Fibroblast of lung (primary cell): ENCODE measurements at places on chromosomes 1 and 21. TPM values are rescaled to one million over a fixed set of nuclear protein-coding genes. Genes with fewer than 3 reads are reported as not detected.

The COL8A2 gene
- 2.9 and 5.2 TPM in 2 replicates for polyA plus RNA-seq

The ATP6V1G3 gene
- polyA plus RNA-seq = 0.12 TPM in 1 of 2 replicates, not detected in the other

The NR5A2 gene
- polyA plus RNA-seq = 0.01 TPM in 1 of 2 replicates, not detected in the other

The KCNC4 gene
- 0.76 and 1.6 TPM in 2 replicates for polyA plus RNA-seq

DNA sequence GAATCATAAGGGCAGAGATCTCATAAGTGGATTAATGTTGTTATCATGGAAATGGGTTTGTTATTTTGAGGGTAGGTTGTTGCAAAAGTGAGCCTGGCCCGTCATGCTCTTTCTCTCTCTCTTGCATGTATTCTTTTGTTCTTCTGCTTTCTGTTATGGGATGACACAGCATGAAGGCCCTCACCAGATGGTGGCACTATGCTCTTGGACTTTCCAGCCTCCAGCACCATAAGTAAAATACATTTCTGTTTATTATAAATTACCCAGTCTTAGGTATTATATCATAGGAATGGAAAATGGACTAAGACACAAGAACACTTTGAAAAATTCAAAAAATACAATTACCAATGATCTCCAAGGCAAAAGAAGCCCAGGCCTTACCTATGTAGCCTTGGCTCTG, 676.1 kb downstream of the PTPRU start:
- peak; percentile 53 for DNase-seq

GRCh38 chr1:9315411-9316079, 22.9 kb downstream of the SPSB1 start:
- peak; percentile 78 for DNase-seq

DNA sequence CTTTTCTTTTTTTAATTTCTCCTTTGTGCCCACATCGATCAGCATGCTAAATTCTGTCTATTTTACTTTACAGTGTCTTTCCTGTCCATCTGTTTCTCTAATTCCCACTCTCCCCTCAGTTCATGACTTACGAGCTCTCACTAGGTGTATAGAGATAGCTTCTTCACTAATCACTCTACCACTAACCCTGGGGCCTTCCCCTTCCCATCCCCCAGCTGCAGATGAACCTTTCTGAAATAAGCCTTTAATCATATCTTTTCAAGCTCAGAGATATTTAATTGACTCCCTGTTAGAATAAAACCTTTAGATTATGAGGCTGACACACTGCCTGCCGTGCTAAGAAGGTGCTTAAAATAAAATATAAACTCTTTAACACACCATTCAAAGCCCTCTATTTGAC, 66.3 kb upstream of the BMP8A start:
- no peak for DNase-seq

The DNASE2B gene
- polyA plus RNA-seq = not detected in 2 replicates

The TNFSF4 gene
- polyA plus RNA-seq = 2.0 and 20.9 TPM in 2 replicates

The RIMKLA gene
- 0.05 TPM in 1 of 2 replicates, not detected in the other for polyA plus RNA-seq

The LCE6A gene
- not detected in 2 replicates for polyA plus RNA-seq

- no peak for DNase-seq
Observed at GRCh38 chr1:167054531-167054930, 35.6 kb downstream of the GPA33 start.

DNA sequence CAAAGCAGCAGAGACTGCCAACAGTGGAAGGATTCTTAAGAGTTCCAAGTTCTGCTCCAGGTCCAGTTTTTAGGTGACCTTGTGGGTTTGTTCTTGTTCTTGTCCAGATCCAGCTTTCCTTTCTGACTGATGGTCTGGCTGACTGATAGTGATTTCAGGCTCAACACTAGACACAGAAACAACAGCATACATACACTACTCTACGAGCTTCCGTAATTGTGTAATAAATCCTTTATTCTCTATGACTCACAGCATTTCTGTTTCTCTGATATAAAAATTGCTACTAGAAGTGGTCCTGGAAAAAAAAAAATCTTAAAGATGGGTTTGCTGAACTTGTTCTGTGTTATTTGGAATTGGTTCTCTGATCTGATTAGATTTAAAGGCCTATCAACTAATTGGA, 62.2 kb upstream of the PTCH2 start:
- DNase-seq = peak; percentile 28

- DNase-seq = peak; percentile 92
Observed at GRCh38 chr1:221335161-221336101, 406.5 kb downstream of the DUSP10 start.
